ENCODE measurements at places on chromosomes 6 and 20.

GRCh38 chr20:10316582-10316981 lies 98.0 kb downstream of the SNAP25 start:
- peak; percentile 78 for DNase-seq

DNA sequence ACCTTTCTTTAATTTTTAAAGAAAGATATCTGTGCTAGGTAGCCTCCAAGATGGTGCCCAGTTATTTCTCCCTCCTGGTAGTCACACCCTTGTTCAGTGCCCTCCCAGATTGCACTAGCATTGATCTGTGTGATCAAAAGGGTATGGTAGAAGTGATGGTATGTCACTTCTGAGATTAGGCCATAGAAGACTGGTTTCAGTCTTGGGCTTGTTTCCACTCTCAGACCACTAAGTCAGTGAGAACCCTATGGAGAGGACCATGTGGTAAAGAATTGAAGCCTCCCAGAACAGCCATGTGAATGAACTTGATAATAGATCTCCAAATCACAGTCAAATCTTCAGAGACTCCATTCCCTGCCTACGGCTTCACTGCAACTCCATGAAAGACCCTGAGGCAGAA lies 57.3 kb downstream of the THEMIS start:
- DNase-seq: no peak

DNA sequence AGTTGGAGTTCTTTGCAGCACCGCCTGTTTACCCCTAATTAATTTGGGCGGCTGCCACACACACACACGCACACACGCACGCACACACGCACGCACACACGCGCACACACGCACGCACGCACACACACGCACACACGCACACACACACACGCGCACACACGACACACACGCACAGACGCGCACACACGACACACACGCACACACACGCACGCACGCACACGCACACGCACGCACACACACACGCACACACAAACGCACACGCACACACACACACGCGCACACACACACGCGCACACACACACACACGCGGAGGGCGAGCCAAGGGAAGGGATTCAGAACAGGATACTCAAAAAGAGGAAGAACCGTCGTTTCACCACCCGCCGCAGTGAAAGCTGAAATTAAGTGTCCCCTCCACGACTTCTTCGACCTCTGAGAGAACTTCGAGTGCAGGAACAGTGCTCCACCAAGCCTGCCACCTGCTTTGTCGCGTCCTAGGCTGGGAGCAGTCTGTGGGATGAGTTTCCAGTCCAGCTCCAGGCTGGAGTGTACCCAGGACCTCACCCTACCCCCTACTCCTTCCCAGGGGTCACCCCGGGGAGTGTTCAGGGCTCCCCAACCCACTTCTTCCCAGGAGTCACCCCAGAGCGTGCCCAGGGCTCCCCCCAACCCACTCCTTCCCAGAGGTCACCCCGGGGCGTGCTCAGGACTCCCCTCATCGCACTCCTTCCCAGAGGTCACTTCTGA lies 1.1 kb downstream of the RNASET2 start:
- no peak for DNase-seq

DNA sequence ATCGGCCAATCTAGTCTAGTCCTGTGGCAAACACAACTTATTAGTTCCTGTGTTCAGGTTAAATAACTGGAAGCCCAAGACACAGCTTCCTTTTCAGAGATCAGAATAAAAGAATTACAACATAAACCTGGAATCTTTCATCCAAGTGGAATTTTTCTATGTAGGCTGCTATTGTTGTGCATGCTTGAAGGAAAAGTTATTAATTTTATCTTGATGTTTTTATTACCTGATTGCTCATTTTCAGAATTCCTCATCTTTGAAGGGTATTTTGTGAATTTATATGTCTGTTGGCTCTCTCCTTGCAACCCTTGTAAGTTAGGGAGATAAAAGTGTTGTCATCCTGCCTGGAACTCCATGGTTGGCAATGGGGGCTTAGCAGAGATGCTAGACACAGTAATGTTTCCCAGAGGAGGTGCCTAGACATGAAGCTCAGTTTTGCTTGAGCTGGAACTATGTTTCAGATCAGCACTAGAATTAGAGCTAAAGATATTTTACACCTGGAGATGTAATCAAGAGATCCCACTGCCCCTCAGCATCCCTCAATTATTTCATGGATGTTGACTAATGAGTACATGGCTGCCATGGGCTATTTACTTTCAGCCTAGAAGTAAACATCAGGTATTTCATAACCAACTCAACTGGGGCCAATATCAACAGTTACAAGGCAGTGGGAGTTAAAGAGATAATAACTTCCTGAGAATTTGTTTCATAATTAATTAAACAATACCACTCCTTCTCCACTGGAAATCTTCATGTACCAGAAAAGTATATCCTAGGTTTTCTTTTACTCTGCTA lies 367.0 kb upstream of the MARCKS start:
- peak; percentile 3 for DNase-seq

DNA sequence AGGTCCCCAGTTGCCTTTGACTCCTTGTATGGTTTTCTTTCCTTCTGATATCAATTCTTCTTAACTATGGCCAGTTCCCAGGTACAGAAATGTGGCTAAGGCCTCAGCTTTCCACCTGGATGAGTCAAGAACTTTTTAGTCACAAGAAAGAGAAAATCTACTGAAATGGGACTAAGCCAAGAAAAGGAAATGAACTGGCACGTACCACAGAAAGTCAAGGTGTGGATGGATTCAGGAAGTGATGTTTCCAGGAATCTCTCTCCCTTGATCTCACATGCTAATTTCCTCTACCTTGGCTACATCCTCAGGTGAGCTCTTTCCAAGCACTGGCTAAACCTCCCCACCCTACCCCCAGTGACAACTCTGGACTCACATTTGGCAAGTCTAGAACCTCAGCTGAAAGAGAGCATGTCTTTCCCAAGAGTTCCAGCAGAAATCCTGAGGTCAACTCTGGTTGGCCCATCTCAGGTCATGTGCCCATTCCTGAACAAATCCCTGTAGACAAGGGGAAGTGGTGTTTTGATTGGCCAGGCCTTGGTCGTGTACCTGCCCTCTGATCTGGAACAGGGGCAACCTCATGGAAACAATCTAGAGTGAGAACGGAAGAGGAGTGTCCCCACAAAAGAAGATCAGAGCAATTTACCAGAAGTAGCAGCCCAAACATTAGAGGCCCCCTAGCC lies 205.3 kb downstream of the NFATC2 start:
- DNase-seq: no peak

DNA sequence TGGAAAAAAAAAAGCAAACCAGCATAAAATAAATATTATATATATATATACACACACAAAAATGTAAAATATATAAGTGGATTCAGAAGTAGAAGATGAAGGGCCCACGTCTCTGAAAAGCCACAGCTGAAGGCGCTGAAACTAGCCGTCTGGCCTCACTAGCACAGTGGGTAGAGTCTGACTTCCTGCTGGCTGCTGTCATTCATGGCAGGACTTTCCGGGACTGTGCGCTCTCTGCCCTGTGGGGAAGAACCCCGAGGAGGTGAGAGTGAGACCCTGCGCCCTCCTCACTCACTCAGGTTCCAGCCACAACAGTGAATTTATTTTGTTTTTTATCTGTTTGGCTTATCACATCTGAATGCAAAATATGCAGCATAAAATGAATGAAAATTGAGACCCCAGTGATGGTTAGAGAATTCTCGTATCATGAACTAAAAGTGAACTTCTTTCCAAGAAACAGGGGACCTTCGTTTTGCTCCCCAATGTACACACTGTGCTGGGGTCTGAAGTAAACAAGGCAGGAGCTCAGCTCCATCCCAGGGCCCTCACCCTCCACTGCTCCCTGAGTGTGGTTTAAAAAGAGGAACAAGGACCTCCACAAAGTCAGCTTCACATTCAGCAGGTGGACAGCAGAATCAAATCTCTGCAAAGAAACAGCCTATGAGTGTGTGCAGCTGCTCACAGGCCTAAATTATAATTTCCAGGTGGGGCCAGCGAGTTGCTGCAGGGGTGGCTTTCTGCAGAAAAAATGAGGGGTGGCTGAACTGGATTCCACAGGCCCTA lies 1.3 kb upstream of the RAMACL start:
- no peak for DNase-seq

- DNase-seq: peak; percentile 52
Measured at GRCh38 chr6:66190858-66191257, 483.8 kb upstream of the EYS start.

DNA sequence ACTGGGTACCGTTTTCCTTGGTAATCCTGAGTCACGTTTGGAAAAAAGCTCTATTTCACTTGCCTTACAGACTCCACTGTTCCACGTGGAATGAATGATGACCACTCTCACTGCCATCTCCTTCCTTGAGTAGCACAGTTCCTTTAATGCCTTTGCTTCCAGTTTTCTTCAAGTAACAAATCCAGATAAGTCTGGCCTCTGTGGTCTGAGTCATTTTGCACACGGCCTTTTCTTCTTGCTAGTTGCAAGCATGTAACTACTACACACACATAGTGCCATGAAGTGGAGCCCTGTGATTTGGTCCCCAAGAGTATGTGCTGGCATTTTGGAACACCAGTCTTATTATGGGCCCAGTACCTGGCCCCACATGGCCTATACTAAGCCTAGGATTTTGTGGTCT lies 182.8 kb downstream of the SASH1 start:
- no peak for DNase-seq

DNA sequence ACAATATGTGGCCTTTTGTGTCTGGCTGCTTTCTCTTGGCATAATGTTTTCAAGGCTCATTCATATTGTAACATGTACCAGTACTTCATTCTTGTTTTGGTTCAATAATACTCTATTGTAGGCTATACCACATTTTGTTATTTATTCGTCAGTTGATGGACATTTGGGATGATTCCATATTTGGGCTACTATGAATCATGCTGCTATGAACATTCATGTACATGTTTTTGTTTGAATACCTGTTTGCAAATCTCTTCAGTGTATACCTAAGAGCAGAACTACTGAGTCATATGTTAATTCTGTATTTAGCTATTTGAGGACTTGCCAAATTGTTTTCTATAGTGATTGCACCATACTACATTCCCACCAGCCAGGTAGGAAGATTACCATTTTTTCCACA lies 259.9 kb downstream of the GMPR start:
- DNase-seq: no peak

DNA sequence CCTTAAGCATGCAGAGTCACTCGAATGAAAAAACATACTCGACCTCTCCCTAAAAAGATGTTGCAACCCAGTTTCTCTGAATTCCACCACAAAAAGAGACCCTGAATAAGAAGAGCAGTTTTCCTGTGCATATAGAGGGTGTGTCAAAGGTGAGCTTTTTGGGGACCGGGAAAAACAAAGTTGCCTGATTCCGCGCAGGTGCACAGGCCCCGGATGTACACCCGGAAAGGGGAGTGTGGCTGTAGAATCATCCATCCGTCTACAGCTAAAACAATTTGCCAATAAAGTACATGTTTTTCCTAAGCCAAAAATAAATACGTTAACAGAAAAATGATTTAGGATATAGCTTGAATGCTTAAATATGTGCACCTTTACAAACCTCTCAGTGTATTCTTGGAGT lies 41.2 kb upstream of the IRF4 start:
- DNase-seq: no peak

DNA sequence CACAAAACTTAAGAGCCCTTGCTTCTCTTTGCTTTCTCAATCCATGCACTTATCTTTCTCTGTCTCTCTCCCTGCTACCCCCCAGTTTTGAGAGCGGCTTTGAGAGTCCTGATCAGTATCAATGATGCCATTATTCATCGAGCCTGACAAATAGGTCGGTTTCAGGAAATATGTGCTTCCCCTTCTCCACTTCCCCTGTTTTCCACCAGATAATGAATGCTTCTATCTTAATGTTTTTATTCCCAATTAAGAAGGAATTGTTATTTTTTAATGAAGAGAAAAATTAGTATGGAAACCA lies 117.7 kb downstream of the KIF13A start:
- DNase-seq: no peak

DNA sequence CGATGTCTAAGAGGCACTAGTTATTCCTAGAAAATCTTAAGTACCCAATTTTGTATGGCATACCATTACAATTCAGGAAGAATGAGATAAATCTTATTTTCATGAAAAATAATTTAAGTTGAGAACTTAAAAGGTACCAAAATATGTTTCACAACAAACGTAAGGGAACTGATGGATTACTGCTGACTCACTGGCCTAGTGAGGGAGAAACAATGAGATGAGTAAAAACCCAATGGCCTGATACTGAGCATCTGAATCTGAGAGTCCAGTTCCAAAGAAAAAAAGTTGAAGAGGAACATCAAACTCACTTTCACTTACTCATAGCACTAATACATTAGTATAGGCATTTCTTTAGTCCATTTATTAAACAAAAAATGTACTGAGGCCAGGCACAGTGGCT lies 56.0 kb downstream of the MDN1 start:
- no peak for DNase-seq

DNA sequence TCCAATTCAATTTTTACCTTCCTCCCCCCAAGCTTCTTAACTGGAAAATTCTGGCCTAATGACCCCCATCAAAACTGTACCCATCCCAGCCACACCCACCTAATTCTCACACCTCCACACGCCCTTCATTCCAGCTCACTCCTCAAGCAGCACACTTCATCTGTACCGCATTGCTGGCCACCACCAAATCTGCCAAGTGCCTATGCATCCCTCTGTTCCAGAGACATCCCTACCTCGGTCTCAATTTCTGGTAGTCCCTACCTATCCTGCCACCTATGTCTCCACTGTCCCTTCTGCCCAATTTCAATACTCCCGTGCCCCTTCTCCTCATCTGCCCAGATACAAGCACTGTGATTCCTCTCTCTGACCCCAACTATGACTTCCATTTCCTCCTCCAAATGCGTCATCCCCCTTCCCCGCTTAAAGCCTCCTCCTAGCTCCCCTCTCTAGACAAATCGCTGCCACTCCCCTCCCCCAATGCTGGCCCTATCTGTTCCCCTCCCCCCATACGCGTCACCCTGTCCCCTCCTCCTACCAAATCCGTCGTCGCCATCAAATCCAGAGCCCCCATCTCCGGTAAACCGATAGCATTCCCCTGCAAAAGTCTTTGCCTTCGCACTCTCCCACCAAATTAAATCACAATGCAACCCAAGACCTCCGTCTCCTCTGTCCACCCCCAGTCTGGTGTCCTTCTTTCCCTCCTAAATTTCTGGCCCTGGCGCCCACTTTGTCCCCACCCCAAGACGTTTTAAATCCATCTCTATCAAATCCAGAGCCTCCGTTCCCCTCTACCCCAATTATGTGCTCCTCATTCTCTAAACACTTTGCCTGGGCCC lies 1.2 kb downstream of the MTCH1 start:
- no peak for DNase-seq

DNA sequence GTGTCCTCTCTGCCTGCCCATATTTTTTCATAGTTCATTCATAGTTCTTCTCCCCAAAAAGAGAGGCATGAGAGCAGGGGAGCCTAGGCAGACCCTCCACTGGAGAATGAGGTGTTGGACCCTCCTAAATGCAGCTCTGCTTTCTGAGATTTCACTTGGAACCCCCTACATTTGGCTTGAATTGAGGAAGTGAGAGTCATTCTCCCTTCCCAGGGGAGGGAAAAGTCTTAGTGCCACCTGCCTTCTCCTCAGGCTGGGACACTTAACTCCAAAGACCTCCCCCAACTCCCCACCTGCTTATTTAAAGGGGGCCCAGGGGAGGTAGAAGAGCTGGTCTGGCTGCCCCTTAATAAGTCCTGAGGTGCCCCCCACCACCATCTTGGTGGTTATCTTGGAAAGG lies 78.2 kb downstream of the CHMP4B start:
- no peak for DNase-seq

- DNase-seq: no peak
Measured at GRCh38 chr6:7390226-7390878, 744 bp downstream of the RIOK1 start.

GRCh38 chr6:166809721-166810120 lies 146.6 kb downstream of the RNASET2 start:
- no peak for DNase-seq

- DNase-seq: no peak
Measured at GRCh38 chr6:156033598-156033997, 578.0 kb upstream of the NOX3 start.
